ENCODE measurements at places on chromosomes 7 and 10. TPM values are rescaled to one million over a fixed set of nuclear protein-coding genes. Genes with fewer than 3 reads are reported as not detected.

DNA sequence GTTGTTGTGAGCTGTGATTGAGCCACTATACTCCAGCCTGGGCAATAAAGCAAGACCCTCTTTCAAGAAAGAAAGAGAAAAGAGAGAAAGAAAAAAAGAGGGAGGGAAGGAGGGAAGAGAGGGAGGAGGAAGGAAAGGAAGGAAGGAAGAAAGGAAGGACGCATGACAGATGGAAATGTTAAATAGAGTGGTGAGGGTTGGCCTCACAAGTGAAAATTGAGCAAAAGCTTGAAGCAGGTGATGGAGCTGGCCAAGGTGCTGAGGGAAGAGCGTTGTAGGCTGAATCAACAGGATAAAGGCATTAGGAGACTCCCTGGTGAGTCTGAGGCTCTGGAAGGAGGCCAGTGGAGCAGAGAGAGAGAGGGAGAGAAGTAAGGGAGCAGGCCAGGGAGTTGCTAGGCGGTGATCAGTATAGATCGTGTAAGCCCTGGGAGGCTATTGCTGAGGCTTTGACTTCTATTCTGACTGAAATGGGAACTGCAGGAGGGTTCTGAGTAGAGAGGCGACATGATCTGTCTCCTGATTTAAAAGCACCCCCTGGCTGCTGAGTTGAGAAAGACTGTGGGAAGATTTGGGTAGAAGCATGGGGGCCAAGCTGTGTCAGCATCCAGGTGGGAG is 26.5 kb upstream of the TMEM248 start:
- DNase-seq, result no peak

- no peak for DNase-seq
Measured at GRCh38 chr10:60732198-60732806, 46.0 kb upstream of the CDK1 start.

CNNM1 gene
- total RNA-seq, result 0.24 TPM

TMEM213 gene
- total RNA-seq, result not detected

LHPP gene
- 13.0 TPM for total RNA-seq

DNA sequence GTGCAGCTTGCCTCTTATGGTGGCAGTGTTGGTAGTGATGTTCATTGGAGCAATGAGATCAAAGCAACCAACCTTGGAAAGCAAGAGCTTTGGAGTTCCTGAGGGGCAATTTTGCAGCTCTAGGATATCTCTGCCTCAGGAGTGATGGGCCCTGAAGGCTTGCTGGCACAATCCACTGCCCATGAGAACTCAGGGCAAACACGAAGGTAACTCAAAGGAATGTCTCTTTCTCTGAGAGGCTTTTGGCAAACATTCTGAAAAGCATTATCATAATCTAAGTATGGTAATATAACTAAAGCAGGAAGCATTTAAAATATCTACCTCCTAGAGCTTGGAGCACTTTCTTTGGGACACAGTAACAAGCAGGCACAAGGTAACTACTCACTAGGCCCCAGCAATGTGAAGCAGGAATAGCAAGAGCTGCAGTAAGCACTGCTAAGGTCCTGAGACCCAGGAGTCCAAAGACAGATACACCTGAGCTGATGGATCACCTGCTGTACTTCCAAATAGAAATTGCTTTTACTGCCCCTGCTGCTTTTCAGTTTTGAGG is 103.1 kb downstream of the NRF1 start:
- no peak for DNase-seq

- DNase-seq, result no peak
Measured at GRCh38 chr7:44748948-44749731, 493 bp downstream of the ZMIZ2 start.

All from posterior vena cava (tissue), 2 donors.